ENCODE measurements at places on chromosomes 3 and 15.

GRCh38 chr3:55175423-55175822 lies 247.6 kb upstream of the LRTM1 start:
- DNase-seq, result no peak

DNA sequence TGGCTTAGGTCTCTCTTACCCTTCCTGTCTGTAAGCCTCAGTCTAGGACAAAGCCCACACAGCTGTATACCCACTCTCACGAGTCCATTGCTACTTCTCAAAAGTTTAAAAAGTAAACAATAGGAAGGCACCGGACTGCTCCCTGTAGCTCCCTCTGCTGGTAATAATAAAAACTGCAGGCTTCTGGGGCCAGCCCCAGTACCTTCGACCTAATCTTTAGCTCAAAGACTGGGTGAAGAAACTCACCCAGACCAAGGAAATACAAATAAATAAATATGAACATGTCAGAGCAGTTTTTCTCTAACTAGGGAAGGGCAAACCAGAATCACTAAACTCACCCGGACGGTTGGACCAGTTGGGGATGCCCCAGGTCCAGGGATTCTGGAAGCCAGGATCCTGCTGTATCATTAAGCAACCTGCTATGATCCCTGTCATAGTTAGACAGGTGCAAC lies 5.0 kb downstream of the FAM219B start:
- peak; percentile 57 for DNase-seq

DNA sequence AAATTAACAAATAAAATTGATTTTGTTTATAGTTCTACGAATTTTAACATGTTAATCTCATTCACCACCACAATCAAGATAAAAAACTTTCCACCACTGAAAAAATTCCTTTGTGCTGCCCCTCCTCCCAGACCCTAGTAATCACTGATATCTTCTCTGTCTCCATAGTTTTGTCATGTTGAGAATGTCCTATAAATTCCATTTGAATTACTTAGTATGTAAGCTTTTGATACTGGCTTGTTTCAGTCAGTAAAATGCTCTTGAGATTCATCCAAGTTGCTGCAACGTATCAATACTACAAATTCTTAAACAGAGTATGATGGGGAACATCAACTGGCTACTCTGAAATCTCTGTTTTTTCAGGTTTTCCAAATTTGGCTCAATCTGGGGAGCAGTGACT lies 129.6 kb downstream of the CTNNB1 start:
- no peak for DNase-seq

- no peak for DNase-seq
These were observed 138.3 kb downstream of the TAFA4 start for GRCh38 chr3:68793759-68794701.

GRCh38 chr3:10722911-10723310 lies 93.1 kb upstream of the SLC6A11 start:
- no peak for DNase-seq

GRCh38 chr3:37058117-37058516 lies 64.8 kb downstream of the MLH1 start:
- DNase-seq, result no peak

GRCh38 chr3:54021071-54021470 lies 101.3 kb upstream of the CACNA2D3 start:
- DNase-seq, result no peak

DNA sequence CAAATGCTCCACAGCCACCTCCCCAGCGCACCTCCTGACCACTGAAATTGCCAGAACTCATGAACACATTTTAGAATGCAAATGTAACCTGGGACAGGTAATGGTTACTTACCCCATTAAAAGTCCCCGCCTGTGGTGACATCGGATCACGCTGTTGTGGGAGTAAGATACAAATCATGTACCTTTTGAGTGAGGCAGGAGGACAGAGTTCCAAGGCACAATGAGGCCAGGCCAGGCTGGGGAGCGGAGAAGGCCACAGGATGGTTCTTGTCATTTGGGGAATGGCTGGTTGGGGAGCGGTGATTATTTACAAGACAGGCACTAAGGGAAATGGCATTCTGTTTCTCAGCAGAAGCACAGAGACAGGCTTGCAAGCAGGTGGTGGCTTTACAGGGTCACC lies 490.0 kb downstream of the EDEM1 start:
- no peak for DNase-seq

DNA sequence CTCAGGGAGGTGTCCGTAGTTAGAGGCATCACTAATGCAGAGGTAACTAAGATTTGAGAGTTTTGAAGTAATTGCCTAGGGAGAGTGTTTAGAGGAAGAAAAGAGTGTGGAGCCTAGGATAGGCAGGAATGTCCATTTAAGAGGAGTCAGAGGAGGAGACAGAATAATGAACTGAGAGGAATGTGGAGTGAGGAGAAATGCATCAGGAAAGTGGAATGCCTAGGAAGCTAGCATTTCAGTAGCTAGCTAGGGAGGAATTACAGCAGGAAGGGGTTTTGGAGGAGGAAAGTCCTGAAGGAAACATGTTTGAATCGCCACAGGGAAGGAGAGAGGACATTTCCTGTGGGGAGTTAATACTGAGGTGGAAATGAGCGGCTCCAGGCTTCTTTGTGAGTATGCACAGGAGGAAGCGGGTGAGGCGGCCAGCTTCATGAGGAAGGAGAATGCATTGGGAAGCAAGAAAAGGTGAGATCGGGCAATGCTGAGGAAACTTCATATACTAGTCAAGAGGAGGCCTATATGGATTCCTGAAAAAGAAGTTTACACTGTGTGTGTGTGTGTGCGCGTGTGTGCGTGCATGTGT lies 154.3 kb downstream of the TMEM108 start:
- no peak for DNase-seq

- no peak for DNase-seq
These were observed 47.0 kb upstream of the PPIB start for GRCh38 chr15:64209680-64210334.

- no peak for DNase-seq
These were observed 30.5 kb upstream of the BLM start for GRCh38 chr15:90686435-90687218.

DNA sequence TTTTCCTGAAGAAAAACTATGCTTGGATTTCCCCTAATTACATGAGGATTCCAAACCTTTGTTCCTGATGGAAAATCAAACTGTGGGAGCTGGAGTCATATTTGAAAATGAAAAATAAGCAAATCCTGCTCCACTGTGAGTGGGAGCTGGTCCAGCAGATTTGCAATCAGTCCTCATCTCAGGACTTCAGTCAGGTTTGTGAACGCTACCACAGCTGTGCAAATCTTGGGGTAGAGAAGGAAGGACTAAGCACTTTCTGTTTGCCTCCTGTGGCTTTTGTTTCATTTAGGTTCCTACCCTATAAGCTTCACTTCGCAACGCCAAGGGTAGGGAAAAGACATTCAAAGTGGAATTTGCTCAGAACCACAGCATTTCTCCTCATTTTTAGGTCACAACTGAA lies 238.2 kb downstream of the TUSC7 start:
- no peak for DNase-seq

DNA sequence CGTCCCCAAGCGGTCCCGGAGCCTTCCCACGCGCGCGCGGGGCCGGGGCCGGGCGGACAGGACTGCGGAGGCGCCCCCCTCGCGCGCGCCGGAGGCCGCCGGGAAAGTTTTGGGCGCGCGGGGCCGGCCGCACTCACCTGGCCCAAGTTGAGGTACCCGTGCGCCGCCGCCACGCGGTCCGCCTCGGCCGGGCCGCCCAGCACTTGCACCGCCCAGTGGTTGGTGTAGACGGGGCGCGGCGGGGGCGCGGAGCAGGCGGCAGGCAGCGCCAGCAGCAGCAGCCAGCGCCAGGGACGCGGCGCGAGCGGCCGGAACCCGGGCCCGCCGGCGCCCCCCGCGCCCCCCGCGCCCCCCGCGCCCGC lies 289 bp downstream of the PCSK6 start:
- peak; percentile 62 for DNase-seq

DNA sequence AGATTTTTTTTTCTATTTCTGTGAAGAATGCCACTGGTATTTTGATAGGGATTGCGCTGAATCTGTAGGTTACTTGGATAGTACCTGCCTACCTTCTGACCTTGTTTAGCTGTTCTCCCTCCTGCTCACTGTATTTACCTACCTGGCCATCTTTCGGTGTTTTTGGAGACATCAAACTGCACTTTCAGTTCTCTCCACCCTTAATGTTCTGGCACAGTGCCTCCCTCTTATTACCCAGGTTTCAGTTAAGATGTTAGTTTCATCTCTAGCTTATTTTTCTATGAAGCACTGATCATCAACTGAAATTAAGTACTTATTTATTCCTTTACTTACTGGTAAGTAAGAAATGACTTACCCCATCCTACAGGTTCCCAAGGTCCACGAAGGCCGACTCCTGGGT lies 74.4 kb upstream of the KLHL25 start:
- no peak for DNase-seq

DNA sequence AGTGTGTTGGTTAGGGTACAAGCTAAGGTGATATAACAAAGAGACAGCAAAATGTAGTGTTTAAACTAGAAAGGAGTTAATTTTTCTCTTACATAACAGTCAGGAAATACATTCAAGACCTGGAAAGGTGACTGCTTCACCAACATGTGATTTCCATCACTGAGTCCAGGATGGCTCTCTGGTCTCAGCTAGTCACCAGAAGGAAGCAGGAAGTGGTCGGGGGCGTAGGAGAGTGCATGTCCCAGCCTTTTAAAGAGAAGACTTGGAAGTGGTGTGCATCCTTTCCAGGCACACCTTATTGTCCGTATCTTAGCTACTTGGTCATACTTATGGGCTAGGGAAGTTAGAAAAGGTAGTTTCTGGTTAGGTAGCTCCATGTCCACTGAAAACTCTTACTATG lies 11.1 kb upstream of the UBE2Q2 start:
- no peak for DNase-seq

GRCh38 chr3:155618543-155618942 lies 126.3 kb downstream of the PLCH1 start:
- no peak for DNase-seq

DNA sequence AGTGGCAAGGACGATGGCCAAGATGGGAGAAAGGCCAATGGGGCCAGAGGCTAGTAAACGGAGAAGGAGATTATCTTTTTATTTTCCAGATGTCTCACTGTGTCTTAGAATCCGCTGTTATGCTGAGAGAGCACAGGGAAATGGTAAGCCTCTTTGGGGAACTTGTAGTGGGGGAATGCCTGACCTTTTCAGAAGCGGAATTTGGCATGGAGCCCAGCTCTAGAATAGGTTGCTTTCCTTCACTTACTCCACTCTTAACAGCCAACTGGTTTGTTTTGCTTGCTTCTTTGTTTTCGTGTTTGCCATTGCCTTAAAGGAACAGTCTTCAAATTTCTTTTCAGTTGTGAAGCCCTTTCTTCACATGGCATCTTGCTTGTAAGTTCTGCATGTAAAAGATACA lies 316.2 kb upstream of the THRB start:
- no peak for DNase-seq

- no peak for DNase-seq
These were observed 42.0 kb upstream of the SPTSSB start for GRCh38 chr3:161413127-161413854.

GRCh38 chr3:73624821-73625665 lies at the start of gene PDZRN3:
Gene PDZRN3, minus strand, starts transcription at chr3:73624941.
- DNase-seq, result peak; percentile 55

DNA sequence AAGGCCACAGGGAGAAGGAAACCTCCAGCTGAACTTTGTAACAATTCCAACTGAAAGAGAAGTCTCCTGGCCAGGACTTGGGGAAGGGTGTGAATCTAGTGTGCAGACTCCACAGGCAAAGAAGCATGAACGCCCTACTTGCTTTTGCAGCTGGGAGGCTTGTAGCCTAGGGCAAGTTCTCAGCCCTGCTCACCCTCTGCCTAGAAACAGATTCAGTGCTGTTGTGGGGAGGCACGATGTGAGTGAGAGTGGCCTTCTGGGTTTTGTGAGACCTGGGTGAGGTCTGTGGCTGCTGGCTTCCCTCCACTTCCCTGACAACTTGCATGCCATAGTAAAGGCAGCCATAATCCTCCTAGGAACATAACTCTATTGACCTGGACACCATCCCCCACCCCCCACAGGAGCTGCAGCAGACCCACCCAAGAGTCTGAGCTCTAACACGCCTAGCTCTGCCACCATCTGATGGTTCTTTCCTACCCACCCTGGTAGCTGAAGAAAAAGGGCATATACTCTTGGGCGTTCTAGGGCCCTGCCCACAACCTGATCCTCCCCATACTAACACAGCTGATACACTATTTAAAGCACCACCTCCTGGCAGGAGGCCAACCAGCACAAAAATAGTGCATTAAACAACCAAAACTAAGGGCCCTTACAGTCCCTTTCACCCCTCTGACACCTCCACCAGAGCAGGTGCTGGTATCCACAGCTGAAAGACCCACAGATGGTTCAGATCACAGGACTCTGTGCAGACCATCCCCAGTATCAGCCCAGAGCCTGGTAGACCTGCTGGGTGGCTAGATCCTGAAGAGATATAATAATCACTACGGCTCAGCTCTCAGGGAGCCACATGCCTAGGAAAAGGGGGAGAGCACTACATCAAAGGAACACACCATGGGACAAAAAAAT lies 426.5 kb downstream of the IGSF11 start:
- DNase-seq, result no peak

DNA sequence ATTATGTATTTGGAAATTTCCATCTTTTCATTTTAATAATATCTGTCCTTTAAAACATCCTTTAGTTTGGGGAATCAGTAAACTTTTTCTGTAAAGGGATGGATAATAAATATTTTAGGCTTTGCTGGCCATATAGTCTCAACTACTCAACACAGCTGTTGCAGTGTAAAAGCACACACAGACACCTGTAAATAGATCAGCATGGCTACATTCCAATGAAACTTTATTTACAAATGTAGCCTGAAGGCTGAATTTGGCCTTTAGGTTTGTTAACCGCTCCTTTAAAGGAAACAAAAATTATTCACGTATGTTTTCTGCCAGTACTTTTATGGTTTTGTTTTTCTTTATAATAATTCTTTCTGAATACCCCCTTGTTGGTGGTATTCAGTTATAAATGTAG lies 184.8 kb downstream of the ADAMTSL3 start:
- no peak for DNase-seq

DNA sequence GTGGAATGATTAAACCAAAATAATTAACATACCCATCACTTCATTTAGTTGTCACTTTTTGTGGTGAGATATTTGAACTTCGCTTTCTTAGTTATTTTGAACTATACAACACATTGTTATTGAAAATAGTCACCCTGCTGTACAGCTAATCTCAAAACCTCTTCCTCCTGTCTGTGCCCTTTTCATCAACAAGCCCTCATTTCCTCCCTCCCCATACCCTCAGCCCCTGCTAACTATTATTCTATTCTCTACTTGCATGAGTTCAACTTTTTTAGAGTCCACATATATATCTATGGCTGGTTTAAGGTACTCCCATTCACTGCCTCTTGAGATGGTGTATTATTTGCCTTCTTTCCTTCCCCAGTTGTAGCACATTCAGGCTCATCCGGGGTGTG lies 32.2 kb downstream of the COL8A1 start:
- DNase-seq, result no peak

DNA sequence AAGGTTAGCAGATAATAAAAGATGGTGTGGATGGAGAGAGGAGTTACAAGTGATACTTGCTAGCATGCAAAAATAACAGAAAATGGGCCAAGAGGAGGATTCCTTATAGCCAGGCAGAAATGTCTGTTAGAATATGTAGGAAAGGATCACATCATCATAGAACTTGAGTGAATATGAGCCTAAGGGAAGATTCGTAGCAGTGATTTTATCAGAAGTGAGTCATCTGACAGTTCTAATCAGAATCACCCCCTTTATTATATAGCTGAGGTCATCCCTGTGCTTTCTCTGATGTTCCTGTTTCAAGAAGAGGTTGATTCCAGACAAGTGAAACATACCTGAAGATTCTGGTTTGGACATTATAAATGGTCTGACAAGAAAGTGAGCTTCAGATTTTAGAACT lies 22.9 kb downstream of the EXOG start:
- no peak for DNase-seq

- DNase-seq, result no peak
These were observed 145.9 kb downstream of the TNIK start for GRCh38 chr3:171314341-171314740.
